ENCODE measurements at places on chromosomes 5 and 9.

DNA sequence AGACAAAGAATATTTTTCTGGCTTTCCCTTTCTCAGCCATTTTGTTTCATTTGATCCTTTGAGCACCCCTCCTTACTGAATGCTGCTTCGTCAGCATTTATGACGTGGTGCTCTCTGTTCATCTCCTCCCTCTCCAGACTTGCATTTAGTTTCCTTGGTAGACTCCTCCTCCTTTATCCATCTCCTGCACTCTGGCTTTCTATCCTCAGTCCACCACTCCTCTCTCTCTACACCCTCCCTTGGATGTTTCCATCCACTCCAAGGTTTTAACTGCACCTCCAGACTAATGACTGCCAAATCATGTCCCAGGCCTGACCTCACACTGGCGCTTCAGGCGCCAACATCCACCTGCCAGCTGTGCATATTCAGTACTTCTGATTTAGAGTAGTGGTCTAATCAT is 245.4 kb downstream of the RAB3C start:
- DNase-seq, result no peak

DNA sequence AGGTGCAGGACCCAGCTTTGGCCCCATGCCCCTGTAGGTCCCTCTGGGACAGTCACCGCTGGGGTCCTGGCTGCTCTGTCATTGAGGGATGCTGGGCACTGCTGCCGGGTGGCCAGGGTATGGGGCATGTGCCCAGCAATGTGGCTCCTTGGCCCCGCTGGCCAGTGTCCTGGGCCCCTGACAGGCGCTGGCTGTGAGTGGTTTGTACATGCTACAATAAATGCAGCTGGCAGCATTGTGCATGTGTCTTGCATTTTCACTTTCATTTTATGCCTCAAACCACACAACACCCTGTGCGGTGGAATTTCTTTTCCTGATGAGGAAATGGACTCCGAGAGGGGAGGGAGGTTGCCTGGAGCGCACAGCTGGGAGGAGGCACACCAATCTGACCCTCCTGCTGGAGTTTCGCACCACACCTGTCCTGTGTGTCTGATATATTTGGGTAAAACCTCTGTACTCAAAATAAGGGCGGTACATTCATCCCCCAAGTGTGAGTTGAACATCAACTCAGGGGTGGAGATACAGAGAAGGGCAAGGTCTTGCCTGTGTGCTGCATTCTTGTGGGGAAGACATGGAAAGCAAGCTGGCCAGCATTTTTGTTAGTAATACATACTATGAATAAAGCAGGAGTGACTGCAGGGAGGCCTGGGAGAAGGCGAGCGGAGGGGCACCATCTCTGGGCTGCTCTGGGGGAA is 11.7 kb downstream of the TSPAN17 start:
- DNase-seq, result no peak

DNA sequence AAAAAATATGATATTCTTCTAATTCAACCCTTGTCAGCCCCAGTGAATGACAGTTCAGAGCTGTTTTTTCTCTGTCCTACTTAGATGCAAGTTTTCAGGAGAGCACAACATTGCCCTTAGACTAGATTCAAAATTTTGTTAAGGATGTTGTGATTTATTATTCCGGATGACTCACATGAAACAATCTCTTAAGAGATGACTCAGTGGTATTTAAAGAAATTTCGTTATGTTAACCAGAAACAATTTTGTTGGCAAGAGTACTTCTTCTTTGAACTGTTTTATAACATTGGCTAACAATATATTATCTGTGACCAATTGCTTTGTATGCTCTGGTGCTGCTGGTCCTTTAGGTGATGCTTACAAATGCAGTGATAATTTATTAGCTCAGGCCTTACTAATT is 132.0 kb downstream of the IZUMO3 start:
- DNase-seq, result no peak

GRCh38 chr5:137306903-137307302 is 192.2 kb downstream of the SPOCK1 start:
- DNase-seq, result no peak

DNA sequence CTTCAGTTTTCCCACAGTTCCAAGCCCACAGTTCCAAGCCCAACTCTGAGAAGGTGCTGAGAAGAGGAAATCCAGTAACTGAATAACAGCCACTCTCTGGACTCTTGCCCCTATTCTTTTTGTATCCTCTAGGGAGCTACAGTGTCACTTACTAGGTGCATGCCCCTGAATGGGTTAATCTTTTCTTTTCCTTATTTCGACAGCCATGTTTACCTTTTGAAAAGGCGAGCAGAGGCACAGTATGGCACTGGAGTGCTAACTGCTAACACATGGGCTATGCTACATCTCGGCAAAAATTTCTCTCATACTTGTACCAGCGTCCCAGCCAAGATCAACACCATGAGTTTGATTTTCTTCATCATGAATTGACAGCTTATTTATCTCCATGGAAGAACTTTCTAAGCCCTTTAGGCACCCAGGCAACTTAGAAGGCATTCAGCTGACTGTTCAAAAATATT is 222.6 kb downstream of the EBF1 start:
- no peak for DNase-seq

- DNase-seq, result no peak
Observed at GRCh38 chr5:98735806-98736507, 37.5 kb upstream of the RGMB start.

DNA sequence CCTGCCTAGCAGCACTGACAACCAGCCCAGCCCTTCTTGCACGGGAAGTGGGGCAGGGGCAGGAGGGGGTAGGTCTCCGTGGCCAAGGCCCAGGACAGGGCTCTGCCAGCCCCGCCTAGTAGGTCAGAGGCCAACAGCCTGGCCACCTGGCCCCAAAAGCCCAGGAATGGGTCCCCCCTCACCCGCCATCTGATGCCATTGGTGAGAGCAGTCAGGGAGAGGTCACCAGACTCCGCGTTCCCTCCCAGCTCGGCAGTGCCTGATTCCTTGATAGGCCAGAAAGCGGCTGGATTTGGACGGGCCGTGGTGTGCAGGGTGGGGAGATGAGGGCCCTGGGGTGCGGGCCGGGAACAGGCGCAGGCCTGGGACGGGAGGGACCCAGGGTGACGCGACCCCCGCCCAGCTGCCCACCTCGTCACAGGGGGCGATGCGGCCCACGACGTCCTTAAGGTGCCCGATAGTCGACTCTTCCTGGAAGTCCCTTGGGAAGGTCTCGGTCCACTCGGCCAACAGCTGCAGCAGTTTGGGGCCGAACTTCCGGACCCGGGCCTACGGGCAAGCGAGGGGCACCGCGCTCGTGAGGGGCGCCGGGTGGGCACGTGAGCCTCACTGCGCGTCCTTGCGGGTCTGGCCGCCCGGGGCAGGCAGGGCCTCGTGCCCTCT is 64.5 kb upstream of the RNF130 start:
- no peak for DNase-seq

- DNase-seq, result no peak
Observed at GRCh38 chr5:177154003-177154643, 20.6 kb downstream of the NSD1 start.

DNA sequence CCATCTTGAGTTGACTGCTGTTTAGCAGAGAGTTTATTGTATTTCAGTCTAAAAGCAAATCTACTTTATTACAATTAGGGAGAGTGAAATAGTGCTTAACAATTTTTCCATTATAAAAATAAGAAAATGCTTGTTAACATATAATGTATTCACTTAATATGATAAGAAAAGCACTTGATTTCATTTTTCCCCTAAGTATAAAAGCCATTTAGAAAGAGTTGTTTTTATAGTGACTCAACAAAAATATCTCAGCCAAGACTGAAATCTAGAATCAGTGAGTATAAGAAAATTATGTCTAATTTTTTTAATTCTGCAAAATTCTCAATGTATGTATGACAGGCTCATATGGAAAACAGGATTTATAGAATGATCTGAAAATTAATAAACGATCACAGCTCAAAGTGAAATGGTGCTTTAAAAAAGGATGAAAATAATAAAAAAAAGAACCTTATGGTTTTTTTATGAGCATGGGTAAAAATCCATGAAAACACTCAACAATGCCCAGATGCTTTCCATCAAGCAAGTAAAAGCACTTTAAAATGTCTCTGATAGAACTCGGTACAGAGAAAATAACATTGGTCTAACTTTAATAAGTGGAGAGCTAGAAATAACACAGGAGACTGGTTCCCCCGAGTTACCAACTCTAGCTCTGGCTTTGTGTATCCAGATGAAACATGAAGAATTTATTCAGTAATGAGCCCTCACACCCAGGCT is 1057.8 kb upstream of the WWC1 start:
- DNase-seq, result no peak

DNA sequence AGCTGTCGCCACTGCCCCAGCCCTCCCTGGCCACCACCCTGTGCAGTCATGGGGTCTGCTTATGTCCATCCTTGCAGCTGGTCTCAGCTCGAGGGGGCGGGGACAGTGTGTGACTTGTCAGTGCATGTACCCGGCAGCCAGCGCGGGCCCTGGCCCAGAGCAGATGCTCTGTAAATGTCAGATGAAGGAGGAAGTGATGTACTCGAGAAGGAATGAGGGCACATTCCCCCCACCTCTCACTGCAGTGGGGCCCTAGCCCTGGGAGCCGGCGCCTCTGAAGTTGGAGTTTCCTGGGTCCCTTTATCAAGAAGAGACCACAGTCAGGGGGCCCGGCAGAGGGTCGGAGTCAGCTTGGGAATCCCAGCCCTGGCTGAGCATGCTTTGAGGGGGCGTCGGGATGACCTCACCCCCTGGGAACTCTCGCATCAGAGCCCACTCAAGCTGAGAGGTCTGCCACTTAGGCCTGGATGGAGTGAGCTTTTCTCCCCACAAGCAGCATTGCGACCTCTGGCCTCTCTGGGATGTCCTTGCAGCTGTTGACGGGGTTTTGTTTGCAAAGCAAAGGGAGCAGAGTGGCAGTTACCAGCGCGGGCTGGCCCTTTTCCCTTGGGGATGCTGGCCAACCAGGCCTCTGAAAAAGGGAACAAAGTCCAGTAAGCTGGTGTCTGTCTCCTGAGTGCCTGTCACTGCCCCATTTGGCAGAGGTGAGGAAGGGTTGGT is 19.0 kb downstream of the NEURL1B start:
- no peak for DNase-seq

DNA sequence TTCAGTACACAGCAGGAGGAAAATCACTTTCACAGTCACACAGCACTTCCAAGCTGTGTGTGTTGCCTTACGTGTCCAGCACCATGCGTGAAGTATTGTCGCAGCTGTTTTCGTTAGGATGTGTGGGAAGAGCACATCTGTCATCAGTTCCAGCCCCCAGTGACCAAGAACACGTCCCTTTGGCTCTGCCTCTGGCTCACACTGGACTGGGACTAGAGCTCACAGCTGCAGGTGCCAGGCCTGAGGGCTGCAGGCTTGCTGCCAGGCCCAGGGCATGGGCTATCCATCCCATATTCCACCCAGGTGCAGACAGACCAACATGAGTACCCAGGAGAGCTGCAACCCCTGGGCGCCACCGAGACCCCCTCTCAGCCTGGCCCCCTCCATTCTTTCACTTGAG is 60.5 kb upstream of the ANKRD33B start:
- DNase-seq, result no peak

- no peak for DNase-seq
Observed at GRCh38 chr5:159781626-159782157, 134.6 kb upstream of the ADRA1B start.

- DNase-seq, result no peak
Observed at GRCh38 chr9:34079181-34079580, 30.5 kb upstream of the UBAP2 start.

DNA sequence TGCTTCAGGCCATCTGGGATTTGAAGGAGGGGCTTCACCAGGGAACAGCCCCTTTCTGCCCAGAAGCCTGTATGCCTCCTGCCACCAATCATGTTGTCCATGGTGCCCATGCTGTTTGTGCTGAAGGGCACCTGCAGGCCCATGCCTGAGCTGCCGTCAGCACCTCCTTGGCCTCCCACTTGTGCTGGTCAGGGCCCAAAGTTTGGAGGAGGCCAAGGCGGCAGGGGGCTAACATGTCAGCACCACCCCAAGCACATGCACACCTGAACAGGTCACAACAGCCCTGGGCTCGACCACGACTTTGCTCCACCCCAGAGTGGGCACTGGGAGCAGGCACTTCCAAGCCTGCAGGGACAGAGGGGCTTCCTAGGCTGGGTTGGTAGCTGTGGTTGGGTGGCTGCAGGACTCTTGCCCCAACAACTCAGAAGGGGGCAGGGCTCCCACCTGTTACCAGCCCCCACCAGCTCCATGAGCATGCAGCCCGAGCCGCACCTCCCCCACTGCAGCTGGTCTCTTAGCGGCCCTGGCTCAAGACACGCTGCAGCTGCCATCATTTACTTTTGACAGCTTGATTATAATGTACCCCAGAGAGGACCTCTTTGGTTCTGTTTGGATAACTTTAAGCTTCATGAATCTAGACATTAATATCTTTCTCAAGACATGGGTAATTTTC is 19.8 kb upstream of the NFIL3 start:
- DNase-seq, result no peak

DNA sequence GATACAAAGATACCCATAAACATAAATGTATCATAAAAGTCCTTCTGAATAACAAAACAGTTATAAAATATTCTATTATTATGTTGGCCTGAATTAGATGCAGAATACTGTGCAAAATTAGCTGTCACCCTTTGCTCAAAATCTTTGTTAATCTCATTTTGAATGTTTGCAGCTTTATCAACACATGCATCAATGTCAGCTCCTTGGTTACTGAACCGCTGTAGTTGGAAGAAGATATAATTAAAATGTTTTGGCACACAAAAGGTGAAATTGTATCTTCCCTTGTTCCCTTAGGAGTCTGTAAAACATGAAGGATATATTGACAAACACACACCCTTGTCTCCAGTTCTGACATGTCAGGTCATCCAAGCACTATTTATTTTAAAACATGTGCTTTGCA is 146.3 kb upstream of the POU5F2 start:
- DNase-seq, result no peak

GRCh38 chr9:108160706-108161355 is 671.3 kb upstream of the KLF4 start:
- no peak for DNase-seq

DNA sequence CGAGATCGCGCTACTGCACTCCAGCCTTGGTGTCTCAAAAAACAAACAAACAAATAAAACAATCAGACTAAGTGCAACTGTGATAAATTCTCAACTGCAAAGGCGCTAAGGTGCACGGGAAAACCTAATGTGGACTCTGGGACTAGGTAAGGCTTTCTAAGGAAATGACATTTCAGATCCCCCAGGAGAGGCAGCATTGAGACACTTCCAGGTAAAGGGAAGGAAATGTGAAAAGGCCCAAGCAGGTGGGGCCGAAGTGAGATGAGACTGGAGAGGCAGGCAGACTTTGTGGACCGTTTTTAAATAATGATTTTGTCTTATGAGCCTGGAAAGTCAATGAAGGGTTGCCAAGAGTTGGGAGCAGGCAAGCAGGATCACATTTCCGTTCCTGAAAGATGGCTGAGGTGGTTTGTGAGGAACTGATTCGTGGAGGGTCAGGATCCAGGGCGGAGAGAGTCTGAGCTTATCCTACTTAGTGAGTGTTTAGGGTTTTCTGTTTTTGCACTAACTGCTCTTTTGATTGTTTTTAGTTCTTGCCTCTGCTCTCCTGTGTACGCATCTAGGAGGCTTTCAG is 2.0 kb upstream of the APBA1 start:
- no peak for DNase-seq

DNA sequence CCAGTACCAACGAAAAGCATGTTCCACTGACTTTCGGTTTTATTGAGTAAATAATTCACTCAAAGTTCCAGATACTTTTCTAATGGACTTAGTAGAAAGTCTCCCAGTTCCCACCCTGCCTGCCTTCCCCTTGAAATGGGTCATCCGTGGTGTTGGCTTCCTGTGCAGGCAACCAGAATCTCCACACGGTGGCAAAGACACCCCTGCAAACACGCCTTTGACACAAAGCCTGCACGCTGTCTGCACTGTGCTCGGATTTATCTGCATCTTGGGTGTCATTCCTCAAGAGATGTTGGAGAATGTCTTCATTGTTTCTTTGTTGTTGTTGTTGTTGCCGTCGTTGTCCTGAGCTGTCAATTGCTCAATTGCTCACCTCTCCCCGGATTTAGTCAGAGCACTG is 150.0 kb upstream of the IRX2 start:
- no peak for DNase-seq
